ENCODE measurements at places on chromosomes 7 and 10.

DNA sequence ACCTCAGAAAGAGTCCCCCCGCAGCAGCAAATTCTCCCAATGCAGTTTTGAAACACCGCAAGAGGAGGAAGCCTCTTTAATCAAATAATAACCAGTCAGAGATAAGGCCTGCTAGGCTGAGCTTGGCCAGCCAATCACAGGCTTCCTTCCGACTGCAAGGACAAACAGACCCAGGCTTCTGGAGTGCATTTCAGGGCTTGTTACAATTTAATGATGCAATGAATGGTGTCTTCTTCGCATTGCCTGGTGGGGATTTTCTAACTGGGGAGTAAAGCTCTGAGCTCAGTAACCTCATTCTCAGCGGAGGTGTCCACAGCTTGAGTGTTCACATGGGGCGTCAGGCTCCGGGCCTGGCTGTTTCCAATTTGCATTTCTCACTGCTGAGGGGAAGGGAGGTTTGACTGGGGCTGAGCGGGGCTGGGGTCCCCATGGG lies 31.8 kb upstream of the GPAM start:
- DNase-seq, result no peak

- no peak for DNase-seq
Measured at GRCh38 chr7:29924006-29924405, 65.6 kb downstream of the SCRN1 start.

DNA sequence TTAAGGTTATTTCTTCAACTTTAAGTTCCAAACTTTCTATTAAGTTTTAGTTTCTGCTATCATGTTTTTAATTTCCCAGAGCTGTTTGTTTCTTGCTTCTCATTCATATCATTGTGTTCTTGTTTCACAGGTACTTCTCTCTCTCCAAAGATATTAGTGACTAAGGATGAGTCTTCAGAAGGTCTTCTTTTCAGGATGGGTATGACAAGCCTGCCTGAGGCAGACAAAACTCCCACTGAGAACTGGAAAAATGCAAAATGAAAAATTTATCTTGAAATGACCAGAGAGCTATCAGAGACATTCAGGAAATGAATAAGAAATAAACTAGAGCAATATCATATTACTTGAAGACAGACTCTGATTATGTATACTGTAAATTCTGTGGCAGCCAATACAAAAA lies 110.8 kb upstream of the EGFR start:
- no peak for DNase-seq

GRCh38 chr10:89345367-89346000 lies 17.7 kb downstream of the IFIT3 start:
- DNase-seq, result no peak

DNA sequence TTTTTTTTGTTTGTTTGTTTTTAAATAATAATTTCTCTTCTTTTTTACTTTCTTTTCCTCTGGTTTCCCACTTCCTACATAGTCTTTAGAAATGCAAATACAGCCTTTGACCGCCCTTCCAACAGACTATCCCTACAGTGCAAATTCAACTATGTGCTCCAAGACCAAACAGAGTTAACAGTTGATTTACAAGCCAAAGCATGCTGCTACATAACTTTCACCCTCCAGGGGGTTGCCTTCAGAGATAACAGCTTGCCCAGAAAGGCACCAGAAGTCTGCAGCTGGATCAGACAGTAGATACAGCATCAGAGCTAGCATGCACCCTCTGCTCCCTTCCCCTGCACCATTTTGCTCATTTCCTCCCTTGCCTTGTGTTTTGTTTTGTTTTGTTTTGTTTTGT lies 539.0 kb downstream of the ZWINT start:
- DNase-seq, result no peak

- DNase-seq, result no peak
Measured at GRCh38 chr7:32347244-32347828, 142.8 kb downstream of the LSM5 start.

GRCh38 chr10:26488344-26488743 lies 50.2 kb downstream of the APBB1IP start:
- DNase-seq, result no peak

- no peak for DNase-seq
Measured at GRCh38 chr7:66467887-66468286, 160.8 kb upstream of the KCTD7 start.

- DNase-seq, result no peak
Measured at GRCh38 chr7:40777730-40778312, 643.0 kb downstream of the SUGCT start.

GRCh38 chr7:20218279-20218678 lies 1.1 kb upstream of the MACC1 start:
- DNase-seq, result no peak

DNA sequence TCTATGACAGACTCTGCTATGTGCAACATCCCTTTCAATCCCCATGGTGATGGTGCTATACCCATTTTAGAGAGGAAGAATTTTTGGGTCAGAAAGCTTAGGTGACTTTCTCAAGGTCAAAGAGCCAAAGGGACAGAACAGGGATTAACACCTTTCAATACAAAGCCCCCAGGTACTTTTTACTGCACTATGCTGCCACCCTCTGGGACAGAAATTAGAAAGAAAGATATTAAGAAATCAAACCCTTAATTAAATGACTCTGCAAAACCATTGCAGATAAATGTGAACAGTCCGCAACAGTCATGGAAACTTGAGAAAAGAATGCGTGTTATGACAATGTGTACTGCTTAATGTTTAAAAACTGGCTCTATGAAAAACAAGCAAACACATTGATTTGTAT lies 673.7 kb downstream of the MAGI2 start:
- DNase-seq, result no peak

DNA sequence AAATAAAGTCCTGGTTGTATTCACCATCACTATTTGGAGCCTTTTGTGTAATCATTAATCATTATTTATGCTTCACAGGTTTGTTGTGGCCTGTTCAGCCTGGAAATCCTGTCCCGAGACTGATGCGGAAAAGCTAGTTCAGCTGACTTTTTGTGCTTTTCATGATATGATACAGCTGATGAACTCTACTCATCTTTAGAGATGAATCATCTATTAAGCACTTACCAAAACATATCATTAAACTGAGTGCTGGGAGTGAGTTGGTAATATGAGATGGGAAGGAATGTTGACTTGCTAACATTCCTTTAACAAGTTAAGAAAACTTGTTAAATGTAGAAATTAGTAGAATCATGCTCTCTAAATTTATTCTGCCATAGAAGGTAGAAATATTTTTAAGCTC lies 53.0 kb downstream of the CROT start:
- DNase-seq, result no peak

DNA sequence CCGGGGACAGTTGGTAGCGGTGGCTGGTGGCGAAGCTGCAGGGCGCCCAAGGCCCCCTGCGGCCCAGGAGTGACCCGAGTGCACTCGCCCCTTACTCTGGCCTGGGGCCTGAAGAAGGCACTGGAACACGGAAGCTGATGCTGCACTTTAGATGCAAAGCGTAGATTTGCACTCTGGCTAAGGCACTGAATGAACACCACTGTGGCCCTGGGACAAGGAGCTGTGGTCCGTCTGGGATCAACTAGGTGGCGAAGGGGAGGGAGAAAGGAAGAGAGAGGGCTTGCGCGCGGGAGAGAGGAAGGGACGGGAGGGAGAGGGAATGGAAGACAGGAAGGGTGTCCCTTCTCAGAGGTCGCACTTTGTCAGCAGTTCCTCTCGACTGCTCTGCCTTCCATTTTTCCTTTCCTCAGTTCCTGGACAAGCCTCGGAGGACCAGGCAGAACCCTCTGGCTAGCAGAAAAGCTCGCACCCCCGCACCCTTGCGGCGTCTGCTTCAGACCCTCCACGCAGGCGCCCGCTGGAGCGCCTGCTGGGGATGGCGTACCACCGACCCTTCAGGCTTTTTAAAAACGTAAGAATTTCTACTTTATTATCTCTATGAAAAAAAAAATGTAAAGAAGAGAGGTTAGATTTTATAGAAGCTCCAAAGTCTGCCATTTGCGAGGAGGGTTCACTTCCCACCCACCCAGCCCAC lies 1.2 kb downstream of the FERD3L start:
- DNase-seq, result no peak

- no peak for DNase-seq
Measured at GRCh38 chr7:150421831-150422230, 28.6 kb upstream of the GIMAP8 start.

DNA sequence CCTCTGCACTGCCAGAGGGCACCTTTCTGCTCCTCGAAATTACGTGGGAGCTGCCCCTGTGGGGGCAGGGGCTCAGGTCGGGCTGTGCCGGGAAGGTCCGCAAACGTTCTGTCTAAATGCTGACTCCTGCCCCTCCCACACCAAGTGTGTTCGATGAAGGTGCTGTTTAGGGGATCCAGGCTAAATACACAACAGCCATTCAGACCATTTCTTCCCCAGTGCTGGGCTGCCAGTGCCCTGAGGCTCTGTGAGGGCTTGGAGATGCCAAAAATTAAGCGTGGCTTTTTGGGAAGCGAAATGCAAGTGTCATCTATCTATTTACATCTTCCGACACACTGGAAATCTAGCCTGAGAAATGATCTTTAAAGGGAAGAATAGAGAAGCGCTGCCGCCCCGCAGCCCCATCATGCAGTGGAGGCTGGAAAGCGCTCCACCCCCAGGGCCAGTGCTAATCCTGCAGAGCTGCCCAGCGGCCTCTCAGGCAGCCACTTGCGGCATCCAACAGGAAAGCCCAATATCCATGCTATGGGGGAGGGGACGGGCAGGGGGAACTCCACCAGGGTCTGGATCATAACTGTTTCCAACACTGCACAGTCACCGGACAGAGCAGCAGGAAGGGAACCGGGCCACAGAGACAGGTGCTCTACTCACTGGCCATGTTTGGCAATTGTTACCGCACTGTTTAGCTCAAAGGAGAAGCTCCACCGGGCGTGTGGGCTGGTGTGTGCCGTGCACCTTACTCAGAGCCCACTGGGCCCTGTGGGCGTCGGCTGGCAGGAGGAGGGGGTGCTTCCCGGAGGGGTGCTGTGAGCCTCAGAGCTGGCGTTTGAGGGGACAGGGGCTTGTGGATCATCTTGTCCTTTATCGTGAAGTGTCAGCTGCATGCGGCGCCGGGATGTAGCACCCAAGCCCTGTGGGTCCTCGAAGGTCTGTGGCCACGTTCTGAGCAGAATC lies 205.5 kb downstream of the DNAJB6 start:
- no peak for DNase-seq

DNA sequence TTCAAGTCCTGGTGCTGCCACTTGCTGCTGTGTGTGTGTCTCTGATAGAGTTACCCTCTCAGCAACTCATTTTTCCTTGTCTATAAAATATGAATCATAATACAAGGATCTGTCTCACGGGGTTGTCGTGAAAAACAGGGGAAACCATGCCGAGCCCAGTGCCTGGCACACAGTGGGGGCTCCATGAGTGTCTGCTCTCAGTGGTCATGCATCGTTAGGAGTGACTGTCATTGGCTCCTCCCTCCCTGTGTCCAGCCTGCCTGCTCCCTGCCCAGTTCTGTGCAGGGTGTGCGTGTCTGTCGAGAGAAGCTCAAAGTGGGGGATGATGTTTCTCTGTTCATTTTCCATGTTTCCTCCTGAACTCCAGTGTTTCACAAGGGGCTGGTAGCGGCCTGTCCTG lies 83.6 kb upstream of the LRRC4 start:
- peak; percentile 9 for DNase-seq

DNA sequence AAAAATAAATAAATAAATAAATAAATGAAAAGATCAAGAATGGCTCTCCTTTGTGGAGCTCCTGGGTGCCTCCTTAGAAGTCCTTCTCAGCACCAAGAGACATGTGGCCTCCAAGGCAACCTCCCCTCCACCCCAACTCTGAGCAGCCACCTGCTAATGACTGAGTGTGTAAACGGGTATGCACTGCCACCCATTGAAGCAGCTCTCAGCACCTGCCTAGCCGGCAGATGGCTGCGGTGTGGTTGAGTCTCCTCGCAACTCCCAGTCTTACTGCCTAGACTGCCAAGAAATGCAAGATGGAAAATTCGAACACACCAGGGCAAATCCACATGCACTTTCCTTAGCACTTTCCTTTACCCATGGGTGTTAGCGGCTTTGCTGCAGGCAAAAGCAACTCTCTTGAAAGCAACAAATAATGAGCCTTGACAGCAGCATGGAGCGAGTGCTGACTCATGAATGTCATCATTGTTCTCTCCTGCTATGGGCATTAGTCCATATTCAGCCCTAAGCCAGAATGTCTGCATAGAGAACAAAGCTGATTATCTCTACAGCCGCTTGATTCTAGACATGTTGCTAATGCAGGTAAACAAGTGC lies 913.9 kb upstream of the AUTS2 start:
- DNase-seq, result no peak

GRCh38 chr7:158094671-158095226 lies 492.9 kb downstream of the PTPRN2 start:
- no peak for DNase-seq

GRCh38 chr10:30722956-30723620 lies 93.5 kb upstream of the LYZL2 start:
- no peak for DNase-seq

- no peak for DNase-seq
Measured at GRCh38 chr10:84522612-84523462, 194.4 kb downstream of the CCSER2 start.

DNA sequence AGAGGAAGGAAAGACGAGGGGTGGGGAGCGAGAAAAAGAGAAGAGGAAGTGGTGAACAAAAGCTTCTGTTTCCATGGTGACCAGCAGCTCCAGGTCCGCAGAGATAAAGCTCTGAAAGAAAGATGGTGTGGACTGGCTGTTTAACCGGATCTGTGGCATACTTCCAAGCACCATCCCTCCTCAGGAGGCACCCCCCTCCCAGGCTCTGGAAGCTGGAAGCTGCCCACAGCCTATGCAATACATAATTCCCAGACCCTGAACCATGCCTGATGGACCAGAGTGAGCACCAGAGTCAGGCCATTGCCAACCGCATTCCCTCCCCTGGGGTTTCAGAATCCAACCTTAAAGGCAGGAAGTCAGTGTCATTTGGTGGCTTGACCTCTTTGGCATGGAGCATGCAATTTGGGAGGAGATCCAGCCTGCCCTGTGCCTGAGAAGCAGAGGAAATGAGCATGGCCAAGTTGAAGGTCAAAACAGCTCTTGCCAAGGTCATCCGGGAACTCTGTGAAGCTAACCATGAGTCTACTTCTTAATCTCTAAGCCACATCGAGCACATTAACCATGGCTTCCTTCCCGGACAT lies 22.2 kb upstream of the CPXM2 start:
- DNase-seq, result no peak

GRCh38 chr7:94266238-94266644 lies 128.5 kb upstream of the COL1A2 start:
- DNase-seq, result no peak

DNA sequence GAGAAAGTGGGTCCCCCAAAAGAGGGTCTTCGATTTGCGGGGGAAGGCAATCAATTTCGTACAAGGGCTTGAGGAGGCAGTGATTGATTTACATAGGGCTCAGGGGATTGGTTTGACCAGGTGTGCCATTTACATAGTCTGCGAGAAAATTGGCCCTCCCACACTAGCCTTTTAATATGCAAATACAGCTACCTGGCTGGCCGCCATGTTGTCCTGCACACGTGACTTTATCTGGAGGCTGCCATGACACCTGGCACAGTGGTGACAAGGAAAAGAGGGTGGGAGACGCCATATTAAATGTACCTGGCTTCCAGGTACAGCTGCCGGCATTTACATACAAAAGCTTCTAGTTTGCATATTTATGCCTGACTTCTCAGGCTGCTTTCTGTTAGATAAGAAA lies 1577.2 kb upstream of the LRRTM3 start:
- DNase-seq, result no peak

GRCh38 chr10:121577568-121577967 lies 20.7 kb downstream of the FGFR2 start:
- DNase-seq, result no peak

All from activated naive CD8-positive, alpha-beta T cell treated with anti-CD3 and anti-CD28 coated beads, Interleukin-2, amount 10 ng/mL, durations not matched to agents 7 days and 5 days (primary cell).